ENCODE measurements at places on chromosomes 1 and 21.

- DNase-seq, result no peak
Measured at GRCh38 chr1:24903955-24904730, 25.9 kb downstream of the RUNX3 start.

DNA sequence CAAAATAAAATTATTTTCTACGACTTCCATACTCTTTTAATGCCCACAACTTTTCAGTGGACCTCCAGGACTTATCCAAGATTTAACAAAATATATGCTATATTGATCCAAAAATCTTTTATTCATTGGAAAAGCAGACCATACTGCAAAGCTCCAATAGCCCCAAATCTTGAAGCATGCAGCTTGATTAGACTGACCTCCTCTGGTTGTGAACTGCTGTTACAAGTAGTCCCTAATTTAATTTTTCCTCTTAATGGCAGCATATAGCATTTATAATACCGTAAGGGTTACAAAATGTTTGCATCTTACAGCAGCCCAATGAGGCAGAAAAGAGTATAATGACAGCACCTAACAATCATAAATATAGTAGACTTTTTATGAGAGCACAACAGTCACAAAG lies 49.8 kb downstream of the TPR start:
- no peak for DNase-seq

- DNase-seq, result no peak
Measured at GRCh38 chr1:170355267-170355801, 176.6 kb upstream of the GORAB start.

GRCh38 chr1:247531937-247532336 lies 4.3 kb downstream of the OR2C3 start:
- no peak for DNase-seq

DNA sequence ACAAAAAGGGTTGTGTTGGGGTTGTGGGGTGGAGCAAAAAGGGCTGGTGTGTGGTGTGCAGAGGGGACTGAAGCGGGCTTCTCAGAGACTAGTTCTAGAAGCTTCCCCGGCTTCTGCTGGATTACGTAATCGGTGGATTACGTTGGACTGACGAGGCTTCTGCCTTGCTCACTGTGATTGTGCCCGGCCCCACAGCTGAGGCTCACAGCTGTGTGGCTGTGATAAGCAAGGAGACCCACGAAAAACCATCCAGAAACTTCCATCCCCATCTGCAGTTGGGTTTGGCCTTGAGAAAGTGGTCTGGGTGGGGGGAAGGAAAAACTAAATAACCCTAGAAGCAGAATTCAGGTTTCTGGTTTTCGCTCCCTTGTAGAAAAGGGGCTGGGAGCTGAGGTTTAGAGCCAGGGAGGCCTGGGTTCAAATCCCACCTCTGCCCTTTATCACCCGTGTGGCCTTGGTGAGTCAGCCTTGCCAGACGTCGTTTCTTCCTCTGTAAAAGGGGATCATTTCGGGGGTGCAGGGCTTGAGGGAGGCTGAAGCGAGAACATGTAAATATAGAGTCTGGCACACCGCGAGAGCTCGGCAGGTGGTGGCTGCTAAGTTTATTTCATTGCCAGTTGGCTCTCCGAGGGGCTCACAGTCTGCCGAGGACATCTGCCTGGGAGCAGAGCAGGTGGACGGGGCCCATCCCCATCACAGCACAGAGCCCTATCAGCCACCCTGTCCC lies 30.4 kb upstream of the DISP3 start:
- no peak for DNase-seq

DNA sequence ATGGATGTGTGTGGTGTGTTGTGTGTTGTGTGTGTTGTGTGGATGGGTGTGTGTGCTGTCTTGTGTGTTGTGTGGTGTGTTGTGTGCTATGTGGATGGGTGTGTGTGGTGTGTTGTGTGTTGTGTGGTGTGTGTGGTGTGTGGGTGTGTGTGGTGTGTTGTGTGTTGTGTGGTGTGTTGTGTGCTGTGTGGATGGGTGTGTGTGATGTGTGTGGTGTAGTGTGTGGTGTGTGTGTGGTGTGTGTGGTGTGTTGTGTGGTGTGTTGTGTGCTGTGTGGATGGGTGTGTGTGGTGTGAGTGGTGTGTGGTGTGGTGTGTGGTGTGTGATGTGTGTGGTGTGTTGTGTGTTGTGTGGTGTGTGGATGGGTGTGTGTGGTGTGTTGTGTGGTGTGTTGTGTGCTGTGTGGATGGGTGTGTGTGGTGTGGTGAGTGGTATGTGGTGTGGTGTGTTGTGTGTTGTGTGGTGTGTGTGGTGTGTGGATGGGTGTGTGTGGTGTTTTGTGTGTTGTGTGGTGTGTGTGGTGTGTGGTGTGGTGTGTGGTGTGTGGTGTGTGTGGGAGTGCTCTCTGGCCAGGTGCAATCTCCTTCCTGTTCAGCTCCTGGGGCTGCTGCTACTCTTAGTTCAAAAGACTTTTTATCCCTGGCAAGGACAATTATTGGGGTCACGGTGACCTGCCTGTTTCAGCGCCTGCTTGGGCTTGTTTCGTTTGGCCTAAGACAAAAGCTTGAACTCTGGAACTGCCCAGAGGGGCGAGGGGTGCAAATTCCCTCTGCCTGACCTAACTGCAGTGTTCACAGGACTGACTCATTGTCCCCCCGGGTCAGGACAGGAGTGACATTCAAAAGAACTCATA lies 101.1 kb downstream of the UBIAD1 start:
- DNase-seq, result no peak

- no peak for DNase-seq
Measured at GRCh38 chr1:10597492-10598388, 123.0 kb downstream of the PEX14 start.

GRCh38 chr1:198776602-198777029 lies 137.8 kb downstream of the PTPRC start:
- no peak for DNase-seq

- no peak for DNase-seq
Measured at GRCh38 chr1:65615859-65616258, 176.8 kb upstream of the PDE4B start.

- no peak for DNase-seq
Measured at GRCh38 chr1:173044656-173045055, 6.1 kb downstream of the TNFSF18 start.

DNA sequence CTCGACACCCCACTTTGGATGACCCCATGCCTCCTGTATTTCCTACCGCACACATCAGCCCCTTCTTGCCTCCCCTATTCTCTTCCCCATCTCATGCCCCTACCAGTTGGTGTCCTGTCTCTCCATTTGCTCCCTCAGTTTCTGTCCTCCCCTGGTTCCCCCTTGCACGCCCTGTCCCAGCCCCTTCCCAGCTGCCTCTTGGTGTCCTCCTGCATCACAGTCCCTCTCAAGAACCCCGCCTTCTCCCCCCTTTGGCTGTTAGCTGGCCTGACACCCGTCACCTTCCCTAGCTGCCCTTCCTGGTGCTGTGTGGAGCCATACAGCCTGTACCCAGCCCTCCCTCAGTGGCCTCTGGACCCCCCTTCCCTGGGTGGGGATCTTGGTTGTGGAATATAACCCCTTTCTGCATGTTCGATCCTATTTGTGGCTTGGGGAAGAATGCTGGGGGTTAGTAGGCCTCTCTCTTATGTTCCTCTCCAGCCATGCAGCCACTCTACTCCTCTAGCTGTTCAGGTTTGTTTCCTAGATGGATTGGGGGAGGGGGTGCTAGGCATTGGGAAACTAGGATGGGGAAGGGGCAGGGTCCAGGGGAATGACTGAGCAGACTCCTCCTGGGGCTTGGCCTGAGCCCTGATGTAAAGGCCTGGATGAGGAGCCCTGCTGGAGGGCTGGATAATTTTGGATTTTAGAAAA lies 41.4 kb upstream of the NFASC start:
- no peak for DNase-seq

DNA sequence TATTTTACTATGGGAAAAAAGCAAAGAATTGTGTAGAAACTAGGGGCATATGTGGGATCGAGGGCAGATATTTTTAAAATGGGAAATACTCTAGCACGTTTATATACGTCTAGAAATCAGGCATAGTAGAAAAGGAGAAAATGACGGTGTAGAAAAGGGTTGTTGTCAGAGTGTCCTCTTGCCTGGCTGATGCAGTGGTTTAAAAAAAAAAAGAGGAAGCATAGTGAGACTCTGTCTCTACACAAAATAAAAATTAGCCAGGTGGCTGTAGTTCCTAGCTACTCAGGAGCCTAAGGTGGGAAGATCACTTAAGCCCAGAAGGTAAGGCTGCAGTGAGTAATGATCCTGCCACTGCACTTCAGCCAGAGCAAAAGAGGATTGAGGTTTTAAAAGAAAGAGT lies 64.7 kb upstream of the LRRC7 start:
- no peak for DNase-seq

All from stimulated activated CD4-positive, alpha-beta T cell treated with anti-CD3 and anti-CD28 coated beads, Interleukin-4, amount 100 ng/mL, for 1 hour (primary cell).